ENCODE measurements at places on chromosomes 16 and 17.

DNA sequence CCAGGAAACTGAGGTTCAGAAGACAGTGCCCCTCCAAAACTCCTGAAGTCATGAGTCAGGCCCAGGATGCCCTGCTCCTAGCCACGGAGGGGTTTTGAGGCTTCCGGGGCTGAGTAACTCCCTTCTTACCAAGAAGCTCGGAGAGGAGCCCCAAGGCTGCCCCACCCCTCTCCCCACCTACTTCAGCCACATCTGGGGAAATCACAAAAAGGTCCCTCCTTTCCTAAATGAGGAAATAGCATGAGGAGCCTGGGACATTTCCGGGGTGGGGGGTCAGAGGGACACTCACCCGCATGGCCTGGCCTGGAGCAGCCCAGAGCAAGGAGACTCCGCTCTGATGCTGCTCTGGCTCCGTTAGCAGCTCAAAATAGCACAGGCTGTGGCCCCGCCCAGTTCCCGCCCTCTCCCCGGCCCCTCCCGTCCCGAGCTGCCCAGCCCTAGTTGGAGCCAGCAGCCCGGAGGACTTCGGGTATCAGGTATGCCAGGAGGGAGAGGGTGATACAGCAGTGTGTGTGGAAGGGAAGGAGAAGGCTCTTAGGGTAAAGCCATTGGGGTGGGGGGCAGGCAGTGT, 40.1 kb downstream of the MYO18A start:
- DNase-seq = peak; percentile 92

GRCh38 chr17:9522074-9522473, 53.5 kb downstream of the STX8 start:
- peak; percentile 83 for DNase-seq

DNA sequence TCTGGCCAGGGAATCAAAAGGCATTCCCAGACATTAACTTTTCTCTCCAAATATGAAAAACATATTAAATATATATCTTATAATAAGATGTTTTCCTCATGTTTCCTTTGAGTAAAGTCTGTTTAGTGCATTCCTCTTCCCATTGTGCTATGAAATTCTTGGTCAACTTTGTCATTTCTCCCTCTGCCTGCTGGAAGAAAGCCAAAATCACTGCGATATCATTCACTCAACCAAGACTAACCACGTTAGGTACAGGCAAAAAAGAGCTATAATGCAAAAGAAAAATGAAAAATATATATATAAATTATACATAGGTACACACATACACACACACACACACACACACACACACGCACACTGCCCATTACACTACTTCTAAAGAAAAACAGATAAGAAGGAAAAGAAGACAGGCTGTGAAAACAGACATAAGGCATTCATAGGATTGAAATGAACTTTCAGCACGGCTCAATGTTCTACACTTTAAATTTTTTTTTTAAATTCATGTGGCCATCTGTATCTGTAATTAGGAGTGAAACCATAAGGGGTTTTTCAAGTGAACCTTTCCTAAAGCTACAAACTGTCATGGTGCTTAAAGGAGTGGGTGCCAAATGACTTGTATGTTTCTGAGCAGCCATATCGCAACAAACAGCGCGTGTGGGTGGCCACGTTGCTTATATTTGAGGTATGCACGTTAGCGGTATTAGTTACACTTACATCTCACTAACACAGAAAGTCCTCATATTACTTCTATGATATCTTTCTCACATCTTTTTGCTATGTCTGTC, 71.6 kb upstream of the PSMD7 start:
- peak; percentile 69 for DNase-seq

- DNase-seq = peak; percentile 60
Observed at GRCh38 chr17:62653826-62654761, 26.6 kb downstream of the MRC2 start.

DNA sequence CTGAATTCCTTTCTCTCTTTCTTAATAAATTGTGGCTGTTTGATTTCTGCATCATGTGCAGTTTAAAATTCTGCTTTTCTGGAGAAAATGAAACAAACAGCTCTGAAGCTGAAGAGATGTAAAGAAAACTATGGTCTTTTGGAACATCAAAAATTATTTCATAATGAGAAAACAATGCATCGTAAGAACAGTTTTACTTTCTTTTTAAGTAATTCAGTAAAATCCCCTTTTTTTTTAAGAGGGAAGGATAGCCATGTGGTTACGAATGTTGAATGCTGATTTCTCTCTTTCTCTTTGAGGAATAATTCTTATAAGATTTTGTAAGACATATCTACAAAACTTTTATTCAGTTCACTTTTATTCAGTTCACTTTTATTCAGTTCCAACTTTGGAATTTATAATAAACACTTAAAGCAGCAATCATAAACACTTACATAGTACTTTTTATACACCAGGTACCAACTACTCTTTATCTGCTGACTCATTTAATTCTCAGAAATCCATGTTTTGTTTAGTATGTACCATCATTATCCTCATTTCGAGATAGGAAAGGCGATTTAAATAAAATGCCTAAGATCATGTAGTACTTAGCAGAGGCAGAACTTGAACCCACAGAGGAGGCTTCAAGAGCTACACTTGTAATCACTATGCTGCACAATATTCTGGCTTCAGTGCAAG, 26.6 kb downstream of the CNTNAP4 start:
- DNase-seq = no peak

DNA sequence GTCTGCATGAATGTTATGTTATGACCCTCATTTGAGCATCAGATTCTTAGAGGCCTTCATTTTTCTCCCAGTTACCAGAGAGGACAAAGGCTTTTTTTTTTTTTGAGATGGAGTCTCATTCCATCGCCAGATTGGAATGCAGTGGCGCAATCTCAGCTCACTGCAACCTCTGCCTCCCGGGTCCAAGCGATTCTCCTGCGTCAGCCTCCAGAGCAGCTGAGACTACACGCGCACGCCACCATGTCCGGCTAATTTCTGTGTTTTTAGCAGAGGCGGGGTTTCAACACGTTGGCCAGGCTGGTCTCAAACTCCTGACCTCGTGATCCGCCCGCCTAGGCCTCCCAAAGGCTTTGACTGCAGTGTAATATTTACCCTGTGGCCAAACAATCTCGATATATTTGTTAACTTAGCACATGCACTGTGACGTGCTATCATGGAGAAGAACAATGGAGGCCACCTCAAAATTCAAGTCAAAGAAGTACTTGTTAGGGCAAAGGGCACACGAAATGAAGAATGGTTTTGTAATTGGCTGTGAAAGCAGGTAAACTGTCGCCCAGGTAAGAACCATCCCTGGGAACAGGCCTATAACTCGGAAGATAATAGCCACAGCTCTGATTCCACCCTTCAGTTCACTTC, 303.4 kb downstream of the SLC39A11 start:
- DNase-seq = no peak

DNA sequence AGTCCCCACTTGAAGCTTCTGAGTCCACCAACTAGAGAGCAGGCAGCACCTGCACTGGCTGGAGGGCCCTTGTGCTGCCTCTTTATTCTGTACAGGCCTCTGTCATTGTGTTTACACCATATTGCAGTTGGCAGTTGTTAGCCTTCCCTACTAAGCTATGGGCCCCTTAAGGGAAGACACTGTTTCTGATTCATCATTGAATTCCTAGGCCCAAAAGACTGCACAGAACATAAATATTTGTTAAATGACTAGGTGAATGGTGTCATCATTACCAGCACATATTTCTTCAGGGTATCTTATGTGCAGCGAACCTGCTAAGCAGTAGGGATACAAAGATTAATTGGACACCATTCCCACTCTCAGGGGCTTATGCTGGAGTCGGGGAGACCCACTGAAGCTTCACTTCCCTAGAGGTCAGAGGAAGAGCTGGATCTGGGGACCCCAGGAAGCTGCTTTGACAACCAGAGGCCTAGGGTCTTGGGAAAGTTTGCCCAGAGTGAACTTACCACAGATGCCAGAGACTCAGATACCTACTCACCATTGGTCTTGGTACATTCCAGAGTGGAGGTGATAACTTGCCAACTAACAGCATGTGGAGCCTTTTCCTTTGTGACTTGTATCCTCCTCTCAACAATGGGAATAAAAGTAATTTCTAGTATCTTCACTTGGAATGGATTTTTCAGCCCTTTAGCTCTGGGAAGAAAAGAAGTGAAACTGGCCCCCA, 28.7 kb upstream of the DDX52 start:
- DNase-seq = no peak

- no peak for DNase-seq
Observed at GRCh38 chr17:38893607-38894006, 23.7 kb downstream of the LASP1 start.

DNA sequence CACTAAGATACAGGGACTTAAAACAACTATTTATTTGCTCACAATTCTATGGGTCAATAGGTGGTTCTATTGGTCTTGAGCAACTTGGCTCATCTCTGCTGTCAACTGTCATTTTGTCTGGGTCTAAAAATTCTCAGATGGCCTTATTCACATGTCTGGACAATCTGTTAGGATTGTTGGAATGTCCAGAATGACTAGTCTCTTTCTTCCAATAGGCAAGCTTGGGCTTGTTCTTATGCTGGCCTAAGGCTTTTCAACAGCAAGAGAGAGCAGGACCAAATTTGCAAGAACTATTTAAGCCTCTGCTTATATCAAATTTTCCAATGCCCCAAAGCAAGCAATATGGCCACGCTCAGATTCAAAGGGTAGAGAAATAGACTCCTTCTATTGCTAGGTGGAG, 240.9 kb downstream of the KIF2B start:
- no peak for DNase-seq

Measured in tongue (tissue), 3 donors.